ENCODE measurements at places on chromosomes 13 and 19. TPM values are rescaled to one million over a fixed set of nuclear protein-coding genes. Genes with fewer than 3 reads are reported as not detected.
A peak's percentile ranks its signal among the peaks of the same experiment; 100 is the strongest.

DNA sequence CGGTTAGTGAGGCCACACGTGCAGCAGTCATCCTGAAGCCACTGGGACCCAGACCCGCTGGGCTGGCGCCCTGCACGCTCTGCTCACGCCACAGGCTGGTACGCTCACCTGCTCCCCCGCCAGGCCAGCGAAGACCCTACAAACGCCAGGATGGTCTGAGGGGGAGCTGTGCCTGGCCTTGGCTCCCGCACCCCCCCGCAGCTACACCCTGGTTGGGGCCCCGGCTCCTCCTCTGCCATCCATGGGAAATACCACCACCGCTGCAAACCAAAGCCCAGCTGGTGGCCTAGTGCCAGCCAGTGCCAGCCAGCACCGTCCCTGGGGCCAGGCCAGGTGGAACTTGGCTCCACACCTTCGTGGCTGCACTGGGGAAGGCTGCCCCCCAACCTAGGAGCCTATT lies 23.3 kb upstream of the CACTIN start:
- no peak overlapping the region for H3K4me3 ChIP-seq
- DNase-seq, result no peak
- no peaks in the 10 kb centered on the region for H3K4me1 ChIP-seq
- H3K27me3 ChIP-seq, result no peaks in the 10 kb centered on the region
- H3K27ac ChIP-seq, result no peak overlapping the region

Gene CYP2A7
- total RNA-seq, result not detected

- H3K4me3 ChIP-seq, result no peak overlapping the region
- H3K27ac ChIP-seq, result no peak overlapping the region
- DNase-seq, result no peak
- H3K4me1 ChIP-seq, result no peaks in the 10 kb centered on the region
These were observed 386.8 kb upstream of the DACH1 start for GRCh38 chr13:72253754-72254153.

GRCh38 chr19:15871570-15871969 lies 26.3 kb downstream of the CYP4F2 start:
- peaks cover 29% of the 10 kb centered on the region for H3K4me1 ChIP-seq
- peaks cover 9% of the 10 kb centered on the region for H3K27me3 ChIP-seq

DNA sequence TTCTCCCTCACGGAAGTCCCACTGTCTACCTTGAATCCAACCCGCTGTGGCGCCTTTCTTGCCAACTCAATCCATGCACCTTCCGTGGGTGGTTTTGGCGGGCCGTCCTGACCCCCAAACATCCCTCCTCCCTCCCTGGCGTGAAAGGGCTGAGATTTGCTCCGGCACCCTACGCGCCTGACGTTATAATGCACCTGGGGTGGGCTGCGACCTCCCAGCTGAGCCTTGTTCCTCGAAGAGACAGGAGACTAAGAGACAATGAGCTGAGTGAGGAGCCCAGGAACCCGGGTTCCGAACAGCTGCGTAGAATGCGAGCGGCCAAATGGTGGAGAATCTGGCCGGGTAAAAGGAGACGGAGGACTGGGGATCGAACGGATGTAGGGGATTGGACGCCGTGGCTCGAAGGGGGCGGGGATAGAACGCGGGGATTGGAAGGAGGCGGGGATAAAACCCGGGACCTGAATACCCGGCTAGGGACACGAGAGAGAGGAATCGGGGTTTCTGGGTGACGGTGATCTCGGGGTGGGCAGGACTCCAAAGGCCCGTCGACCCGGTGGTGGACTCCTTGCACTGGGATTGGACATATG lies at the start of gene CPT1C:
Gene CPT1C, plus strand, starts transcription at position 461 of the 587 bp plus-strand sequence. CDS start 1,137 bp downstream, outside the sequence.
- DNase-seq, result no peak
- H3K27ac ChIP-seq, result peak within 1 kb of the TSS; percentile 73
- H3K4me1 ChIP-seq, result peaks cover 16% of the 10 kb centered on the region
- H3K36me3 ChIP-seq, result peaks cover 3% of the 10 kb centered on the region

Gene MAMSTR
- total RNA-seq, result 2.4 TPM

DNA sequence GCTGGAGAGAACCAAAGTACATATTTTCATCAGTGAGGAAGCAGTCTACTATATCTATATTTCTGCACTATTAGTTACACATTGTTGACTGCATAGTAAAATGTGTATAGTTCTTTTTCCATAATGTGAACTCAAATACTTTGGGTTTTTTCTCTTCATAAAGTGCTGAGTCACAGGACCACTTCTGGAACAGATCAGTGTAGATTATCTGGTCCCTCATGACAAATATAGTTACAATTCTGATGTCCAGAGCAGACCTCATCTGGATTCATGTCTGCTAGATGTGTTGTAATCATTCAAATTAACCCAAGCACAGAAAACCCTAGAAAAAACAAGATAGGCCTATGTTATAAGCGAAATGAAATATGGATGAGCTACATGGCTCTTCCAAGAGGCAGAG lies 171.4 kb downstream of the SUCLA2 start:
- no peak overlapping the region for H3K27ac ChIP-seq
- peaks cover 7% of the 10 kb centered on the region for H3K36me3 ChIP-seq
- H3K27me3 ChIP-seq, result no peaks in the 10 kb centered on the region
- no peak overlapping the region for H3K4me3 ChIP-seq
- H3K4me1 ChIP-seq, result no peaks in the 10 kb centered on the region

- peaks cover 7% of the 10 kb centered on the region for H3K4me1 ChIP-seq
- no peak overlapping the region for H3K4me3 ChIP-seq
- no peaks in the 10 kb centered on the region for H3K36me3 ChIP-seq
- no peaks in the 10 kb centered on the region for H3K27me3 ChIP-seq
- no peak for DNase-seq
These were observed 219.7 kb upstream of the SPRY2 start for GRCh38 chr13:80560609-80561008.

DNA sequence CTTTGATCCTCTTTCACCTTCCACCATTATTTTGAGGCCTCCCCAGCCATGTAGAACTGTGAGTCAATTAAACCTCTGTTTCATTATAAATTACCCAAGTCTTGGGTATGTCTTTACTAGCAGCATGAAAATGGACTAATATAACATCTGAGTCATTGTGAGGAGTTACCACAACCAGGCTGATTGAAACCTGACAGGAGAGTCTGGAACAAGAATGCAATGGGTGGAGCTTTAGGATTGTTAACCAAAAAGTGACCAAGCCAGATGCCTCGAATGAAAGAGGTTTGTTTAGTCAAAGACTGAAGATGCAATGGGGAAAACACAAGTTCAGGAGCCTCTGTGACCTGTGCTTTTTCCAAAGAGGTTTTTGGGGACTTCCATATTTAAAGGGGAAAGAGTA lies 659.0 kb downstream of the SLITRK6 start:
- H3K4me3 ChIP-seq, result no peak overlapping the region
- no peak overlapping the region for H3K27ac ChIP-seq
- H3K36me3 ChIP-seq, result no peaks in the 10 kb centered on the region
- H3K4me1 ChIP-seq, result no peaks in the 10 kb centered on the region

- peaks cover 3% of the 10 kb centered on the region for H3K36me3 ChIP-seq
- H3K27ac ChIP-seq, result peak overlapping the region; percentile 96
- H3K27me3 ChIP-seq, result peaks cover 31% of the 10 kb centered on the region
- peak overlapping the region; percentile 52 for H3K4me3 ChIP-seq
- DNase-seq, result peak; percentile 7
These were observed 15.4 kb upstream of the IRGC start for GRCh38 chr19:43700395-43701000.

GRCh38 chr13:98869408-98870090 lies 108.3 kb downstream of the DOCK9 start:
- H3K27ac ChIP-seq, result no peak overlapping the region
- DNase-seq, result no peak
- no peak overlapping the region for H3K4me3 ChIP-seq
- no peaks in the 10 kb centered on the region for H3K27me3 ChIP-seq
- H3K4me1 ChIP-seq, result peaks cover 25% of the 10 kb centered on the region

Gene PSG6
- not detected for total RNA-seq

DNA sequence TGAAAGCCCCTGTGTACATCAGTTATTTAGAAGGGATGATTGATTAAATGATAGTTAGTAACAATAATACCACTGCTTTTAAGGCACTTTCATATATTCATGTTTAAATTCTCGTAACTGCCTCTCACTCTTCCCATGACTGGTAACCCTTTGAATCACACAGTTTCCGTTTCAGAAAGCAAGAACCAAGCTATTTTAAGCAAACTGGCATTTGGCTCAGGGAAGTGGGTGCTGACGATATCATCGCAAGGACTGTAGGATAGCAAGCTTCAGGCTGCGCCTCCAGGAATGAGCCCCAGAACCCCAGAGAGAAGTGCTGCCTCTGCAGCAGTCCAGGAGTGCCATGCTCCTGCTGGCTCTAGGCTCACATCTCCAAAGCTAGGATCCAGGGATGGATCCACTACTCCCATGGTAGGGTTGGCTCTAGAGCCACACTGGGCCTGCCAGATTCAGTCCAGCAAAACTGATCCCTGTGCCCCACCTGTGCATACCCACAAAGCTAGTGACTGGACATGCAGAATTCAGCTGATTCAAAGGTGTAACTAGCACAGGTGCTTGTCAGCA lies 313.5 kb downstream of the SLC7A1 start:
- no peak overlapping the region for H3K4me3 ChIP-seq
- peaks cover 8% of the 10 kb centered on the region for H3K27me3 ChIP-seq
- no peak for DNase-seq
- no peaks in the 10 kb centered on the region for H3K4me1 ChIP-seq
- H3K27ac ChIP-seq, result no peak overlapping the region

GRCh38 chr13:113374511-113375175 lies 10.7 kb upstream of the GRTP1 start:
- H3K4me3 ChIP-seq, result no peak overlapping the region
- peaks cover 2% of the 10 kb centered on the region for H3K27me3 ChIP-seq
- H3K27ac ChIP-seq, result no peak overlapping the region
- no peaks in the 10 kb centered on the region for H3K36me3 ChIP-seq
- DNase-seq, result no peak
- H3K4me1 ChIP-seq, result no peaks in the 10 kb centered on the region

Gene SACS
- 31.0 TPM for total RNA-seq

Gene IRGC
- total RNA-seq, result not detected

DNA sequence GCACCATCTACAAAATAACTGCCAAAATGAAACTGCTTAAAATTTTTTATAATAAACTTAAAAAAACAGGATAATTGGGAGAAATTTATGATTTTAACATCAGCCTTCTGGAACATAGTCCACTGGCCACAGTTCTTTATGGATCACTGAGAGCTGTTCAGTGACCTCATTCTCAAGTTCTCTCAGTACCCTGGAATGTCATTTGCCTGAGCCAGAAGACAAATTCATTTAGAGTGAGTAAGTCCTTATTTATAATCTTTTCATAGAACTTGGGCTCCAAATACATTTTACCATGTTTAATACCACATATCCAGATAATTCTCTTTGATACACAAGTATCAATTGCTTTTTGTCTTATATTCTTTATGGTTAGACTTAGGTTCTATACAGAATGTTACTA lies 87.6 kb downstream of the CAB39L start:
- no peaks in the 10 kb centered on the region for H3K27me3 ChIP-seq
- H3K4me1 ChIP-seq, result no peaks in the 10 kb centered on the region
- no peak overlapping the region for H3K4me3 ChIP-seq
- no peak overlapping the region for H3K27ac ChIP-seq
- peaks cover 12% of the 10 kb centered on the region for H3K36me3 ChIP-seq
- DNase-seq, result no peak

Gene KLK1
- not detected for total RNA-seq

- H3K36me3 ChIP-seq, result no peaks in the 10 kb centered on the region
- no peaks in the 10 kb centered on the region for H3K27me3 ChIP-seq
- peak; percentile 32 for DNase-seq
These were observed at the start of gene NEK3 for GRCh38 chr13:52159159-52159982. TSS of gene NEK3 (minus strand) at chr13:52159597. CDS start at chr13:52156191, 3,406 bp downstream.

- no peak for DNase-seq
- H3K27ac ChIP-seq, result no peak within 1 kb of the TSS
- H3K4me1 ChIP-seq, result peaks cover 3% of the 10 kb centered on the region
- peaks cover 11% of the 10 kb centered on the region for H3K36me3 ChIP-seq
- no peak within 1 kb of the TSS for H3K4me3 ChIP-seq
These were observed at the start of gene ZSCAN4 for GRCh38 chr19:57668635-57669034. TSS of gene ZSCAN4 (plus strand) at chr19:57668935. CDS start at chr19:57676146, 7,211 bp downstream.

DNA sequence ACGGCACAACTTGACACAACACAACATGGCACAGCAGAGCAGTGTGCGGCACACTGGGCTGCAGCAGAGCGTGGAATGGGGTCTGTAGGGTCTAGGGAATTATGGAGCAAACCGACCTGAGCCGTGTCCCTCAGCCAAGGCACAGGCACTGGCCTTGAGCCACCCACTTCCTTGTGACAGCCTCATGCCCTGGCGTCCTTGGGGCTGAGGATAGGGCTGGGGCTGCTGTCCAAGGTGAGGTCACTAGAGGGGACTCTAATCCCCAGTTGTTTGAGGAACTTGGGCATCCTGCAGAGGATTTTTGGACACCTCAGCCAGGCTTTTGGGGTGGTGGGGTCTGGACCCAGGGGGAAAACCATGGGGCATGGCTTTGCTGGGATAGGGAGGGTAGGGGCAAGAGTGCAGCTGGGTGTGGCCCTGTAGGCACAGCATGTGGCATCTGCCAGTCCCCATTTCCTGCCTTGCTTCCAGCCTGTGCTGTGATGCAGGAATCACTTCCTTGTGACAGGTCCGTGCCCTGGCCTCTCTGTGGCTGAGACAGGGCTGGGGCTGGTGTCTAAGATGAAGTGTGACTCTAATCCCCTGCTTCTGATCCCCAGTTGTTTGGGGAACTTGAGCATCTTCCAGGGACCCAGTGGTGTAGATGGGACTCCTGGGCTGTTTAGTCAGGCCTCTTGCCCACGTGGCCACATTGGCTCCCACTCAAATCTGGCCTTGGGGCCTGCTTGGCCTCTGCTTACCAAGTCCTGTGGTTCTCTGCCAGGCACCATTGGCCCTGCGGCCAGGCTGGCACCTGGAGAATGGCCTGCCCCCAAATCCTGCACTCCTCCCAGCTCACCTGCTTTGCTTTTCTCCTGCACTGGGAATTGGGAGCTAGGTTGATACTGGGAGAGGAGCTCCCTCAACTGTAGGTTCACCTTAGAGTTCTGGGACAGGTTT lies 78.5 kb downstream of the SCGB2B2 start:
- no peak overlapping the region for H3K27ac ChIP-seq
- H3K4me3 ChIP-seq, result no peak overlapping the region
- H3K36me3 ChIP-seq, result no peaks in the 10 kb centered on the region

DNA sequence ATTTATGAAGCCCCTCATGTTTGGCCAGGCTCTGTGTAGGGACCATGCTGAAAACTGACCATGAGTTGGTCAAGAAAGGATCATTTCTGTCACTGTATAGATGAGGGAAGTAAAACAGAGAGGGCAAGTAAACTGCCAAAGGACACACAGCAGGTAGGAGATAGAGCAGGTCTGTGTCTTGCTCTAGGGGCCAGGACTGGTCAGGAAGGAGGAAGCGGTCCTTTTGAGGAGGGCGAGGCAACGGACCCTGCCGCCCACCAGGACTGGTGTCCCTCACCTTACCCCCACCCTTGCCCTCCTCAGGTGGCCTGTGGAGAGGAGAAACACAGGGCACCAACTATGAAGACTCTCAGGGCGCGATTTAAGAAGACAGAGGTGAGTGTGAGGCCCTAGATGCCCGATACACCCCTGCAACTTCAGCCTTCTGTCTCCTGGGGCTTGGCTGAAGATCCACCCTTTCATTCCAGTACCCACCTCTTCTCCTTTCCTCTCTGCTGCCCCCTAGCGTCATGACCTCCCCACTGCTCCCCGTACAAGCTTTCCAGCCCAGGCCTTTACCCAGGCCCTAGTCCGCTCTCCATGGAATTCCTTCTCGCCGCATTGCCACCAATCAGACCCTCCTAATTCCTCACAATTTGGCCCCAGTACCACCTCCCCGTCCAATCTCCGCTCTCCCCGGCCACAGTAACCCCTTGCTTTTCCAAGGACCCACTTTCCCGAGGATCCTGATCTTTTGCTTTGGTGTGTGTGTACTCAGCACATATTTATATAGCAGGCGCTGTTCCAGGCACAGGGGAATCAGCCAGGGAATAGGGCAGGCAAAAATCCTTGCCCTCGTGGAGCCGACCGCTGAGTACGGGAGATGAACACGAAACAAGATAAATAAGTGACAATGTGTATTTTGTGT lies 3.9 kb downstream of the ANKRD24 start:
- peaks cover 2% of the 10 kb centered on the region for H3K27me3 ChIP-seq
- peak; percentile 69 for DNase-seq
- H3K27ac ChIP-seq, result no peak overlapping the region
- H3K36me3 ChIP-seq, result no peaks in the 10 kb centered on the region

Gene BEST2
- total RNA-seq, result not detected

Measured in naive thymus-derived CD8-positive, alpha-beta T cell (primary cell).